Right atrium auricular region (tissue), 2 donors: ENCODE measurements at places on chromosomes 3 and 15.

- DNase-seq, result no peak
Observed at GRCh38 chr15:46207341-46207740, 572.5 kb downstream of the SQOR start.

DNA sequence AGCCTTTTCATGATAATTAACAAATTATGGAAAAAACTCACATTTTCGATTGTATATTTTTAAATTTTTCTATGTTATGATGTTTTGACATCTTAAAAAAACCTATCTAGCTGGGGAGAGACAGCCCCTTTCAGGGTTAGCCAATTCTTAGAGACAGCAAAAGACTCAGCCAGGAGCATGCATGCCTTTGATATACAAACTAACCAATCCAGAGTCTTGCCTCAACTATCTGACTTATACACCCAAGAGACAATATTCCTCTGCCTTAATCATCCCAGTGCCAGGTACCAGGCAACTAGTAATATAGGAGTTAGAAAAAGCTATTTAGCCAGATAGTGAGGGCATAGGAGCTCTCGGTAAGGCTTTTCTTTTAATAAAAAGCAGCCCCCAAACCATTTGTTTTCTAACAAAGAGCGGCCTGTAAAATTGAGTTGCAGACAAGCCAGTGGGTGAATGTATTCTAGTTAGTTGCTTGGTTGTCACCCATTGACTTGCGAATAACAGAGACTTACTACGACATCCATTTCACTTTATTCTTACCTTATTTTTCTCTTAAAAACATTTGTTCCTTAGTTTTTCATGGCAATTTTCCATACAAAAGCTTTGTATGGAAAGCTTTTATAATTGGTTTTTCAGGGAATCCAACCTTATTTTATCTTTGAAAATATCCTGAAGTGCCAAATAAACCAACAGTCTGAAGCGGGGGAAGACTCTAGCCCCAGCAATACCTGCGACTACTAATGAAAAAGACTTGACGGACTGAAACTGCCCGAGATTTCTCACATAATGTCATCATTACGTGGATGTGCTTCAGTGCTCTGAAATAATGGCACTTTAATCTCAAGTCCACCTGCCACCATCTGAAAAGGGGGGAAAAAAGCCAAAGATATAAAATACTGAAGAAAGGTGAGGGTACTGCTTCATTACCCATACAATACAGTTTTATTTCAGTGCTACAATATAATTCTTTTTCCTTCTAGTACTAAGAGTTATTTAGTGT lies 64.6 kb upstream of the ATP2C1 start:
- DNase-seq, result no peak

- DNase-seq, result no peak
Observed at GRCh38 chr3:34386309-34386708, 587.9 kb downstream of the PDCD6IP start.

- DNase-seq, result no peak
Observed at GRCh38 chr3:4866866-4867265, 112.4 kb upstream of the BHLHE40 start.

DNA sequence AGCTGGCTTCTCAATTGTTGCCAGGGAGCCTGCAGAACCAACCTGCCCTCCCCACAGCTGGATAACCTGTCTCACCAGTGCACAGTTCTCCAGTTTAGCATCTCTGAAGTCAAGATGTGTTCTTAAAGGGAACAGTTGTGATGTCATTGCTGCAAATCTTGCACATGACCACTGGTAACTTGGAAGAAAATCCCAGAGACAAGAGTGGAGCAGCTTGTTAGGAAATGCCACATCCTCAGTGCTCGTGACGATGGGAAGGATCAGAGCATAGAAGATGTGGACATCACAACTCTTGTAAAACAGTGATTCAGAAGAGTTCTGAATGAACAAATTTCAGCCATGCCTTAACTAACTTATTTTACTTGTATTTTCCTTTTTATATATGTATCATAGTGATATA lies 36.1 kb upstream of the LIMD1 start:
- no peak for DNase-seq

- no peak for DNase-seq
Observed at GRCh38 chr3:43994657-43995546, 246.8 kb upstream of the TOPAZ1 start.

DNA sequence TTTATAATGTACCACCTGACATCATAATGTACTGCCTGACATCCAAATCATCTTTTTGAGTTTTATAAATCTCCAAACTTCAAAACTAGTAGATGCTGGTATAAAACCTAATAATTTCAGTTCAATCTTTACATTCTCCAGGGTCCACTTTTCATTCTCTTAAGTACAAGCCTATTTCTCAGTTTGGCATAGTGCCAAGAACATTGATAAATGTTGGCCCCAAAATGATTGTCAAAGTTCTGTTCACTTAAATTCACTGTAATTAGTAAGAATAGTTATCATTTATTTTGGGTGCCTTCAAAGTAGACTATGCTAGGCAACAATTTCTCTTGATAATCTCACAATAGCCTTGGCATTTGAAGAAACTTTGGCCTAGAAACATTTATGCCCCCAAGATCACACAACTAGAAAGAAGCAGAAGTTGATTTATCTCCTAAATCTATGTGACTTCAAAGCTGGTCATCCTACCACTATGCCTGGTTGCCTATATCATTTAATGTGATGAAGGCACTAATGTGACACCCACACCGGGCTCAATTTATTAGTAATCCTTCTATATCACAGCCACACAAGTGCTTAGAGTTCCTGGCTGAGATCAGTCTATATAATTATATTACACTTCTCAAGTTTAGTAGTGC lies 101.7 kb downstream of the ZNF609 start:
- no peak for DNase-seq

GRCh38 chr15:66294157-66294931 lies 976 bp downstream of the DIS3L start:
- DNase-seq, result peak; percentile 58

GRCh38 chr15:99996660-99997059 lies 263.4 kb upstream of the LYSMD4 start:
- DNase-seq, result no peak

- no peak for DNase-seq
Observed at GRCh38 chr3:72657666-72658065, 190.6 kb downstream of the SHQ1 start.

DNA sequence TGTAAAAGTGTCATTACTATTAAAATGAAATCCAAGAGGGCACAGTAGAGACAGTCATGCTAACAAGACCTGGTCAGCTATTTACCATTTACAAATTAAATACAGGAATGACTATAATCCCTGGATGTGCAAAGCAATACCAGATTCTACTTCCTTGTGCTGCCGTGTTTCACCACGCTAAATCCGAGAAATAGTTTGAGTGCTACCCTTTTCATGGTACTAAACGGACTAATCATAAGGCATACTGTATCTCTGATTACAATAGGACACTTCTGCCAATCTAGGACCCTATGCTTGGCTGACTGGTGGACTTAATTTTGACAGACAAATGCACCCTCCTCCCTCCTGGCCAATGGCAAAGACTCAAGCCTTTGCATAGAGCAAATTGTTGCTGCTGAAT lies 63.0 kb upstream of the NR2F2 start:
- no peak for DNase-seq
